Left colon (tissue), 2 donors: ENCODE measurements at places on chromosomes 7 and 10.

DNA sequence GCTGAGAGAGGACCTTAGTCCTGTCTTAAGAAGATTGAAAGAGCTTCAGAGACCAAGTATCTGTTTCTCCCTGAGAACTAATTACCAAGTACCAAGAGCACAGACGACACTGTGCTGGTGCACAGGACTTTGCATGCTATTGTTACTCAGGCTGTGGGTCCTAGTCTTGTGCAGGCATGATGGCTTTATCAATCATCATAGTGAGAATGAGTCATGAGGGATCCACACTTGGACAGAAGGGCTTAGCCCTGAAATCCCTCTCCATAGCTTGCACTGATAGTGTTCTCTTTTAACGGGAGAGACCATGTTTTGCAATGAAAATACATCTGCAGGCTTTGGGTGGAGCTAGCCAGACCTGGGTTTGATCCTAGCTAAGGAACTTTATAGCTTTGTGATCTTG is 93.3 kb downstream of the SORCS3 start:
- DNase-seq = no peak

GRCh38 chr7:87082675-87083074 is 23.2 kb upstream of the ELAPOR2 start:
- DNase-seq = no peak

DNA sequence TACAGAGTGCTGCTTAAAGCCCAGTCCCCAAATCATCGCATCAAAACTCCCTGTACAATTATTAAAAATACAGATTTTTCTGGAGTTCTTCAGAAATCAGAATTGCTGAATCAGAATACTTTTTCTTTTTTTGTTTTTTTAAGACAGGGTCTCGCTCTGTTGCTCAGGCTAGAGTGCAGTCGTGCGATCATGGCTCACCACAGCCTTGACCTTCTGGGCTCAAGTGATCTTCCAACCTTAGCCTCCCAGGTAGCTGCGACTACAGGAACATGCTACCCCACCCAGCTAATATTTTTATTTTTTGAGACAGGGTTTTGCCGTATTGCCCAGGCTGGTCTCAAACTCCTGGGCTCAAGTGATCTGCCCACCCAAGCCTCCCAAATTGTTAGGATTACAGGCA is 3.9 kb downstream of the BBIP1 start:
- no peak for DNase-seq

DNA sequence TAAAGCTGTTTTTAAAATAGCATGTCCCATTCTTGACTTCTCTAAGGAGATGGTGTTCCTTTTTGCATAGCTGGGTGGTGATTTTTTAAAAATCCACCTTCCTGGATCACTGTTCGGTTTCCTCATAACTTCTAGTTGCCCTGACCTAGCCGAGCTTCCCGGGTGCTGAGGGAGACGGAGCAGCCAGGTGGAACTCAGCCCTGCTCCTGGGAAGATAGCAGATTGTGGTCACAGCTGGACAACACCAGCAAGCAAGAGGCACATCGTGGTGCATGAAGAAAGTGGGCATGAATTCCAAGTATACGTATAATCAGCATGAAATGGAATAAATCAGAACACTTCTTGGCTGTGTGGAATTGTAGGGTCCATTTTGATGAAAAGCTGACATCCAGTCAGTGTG is 73.5 kb upstream of the RSU1 start:
- no peak for DNase-seq

- DNase-seq = no peak
These were observed 14.9 kb downstream of the OR9A2 start for GRCh38 chr7:143012001-143012400.

- DNase-seq = no peak
These were observed 61.0 kb upstream of the NFE2L3 start for GRCh38 chr7:26090927-26091519.

- DNase-seq = no peak
These were observed 248.2 kb upstream of the KLF14 start for GRCh38 chr7:130982160-130982638.

DNA sequence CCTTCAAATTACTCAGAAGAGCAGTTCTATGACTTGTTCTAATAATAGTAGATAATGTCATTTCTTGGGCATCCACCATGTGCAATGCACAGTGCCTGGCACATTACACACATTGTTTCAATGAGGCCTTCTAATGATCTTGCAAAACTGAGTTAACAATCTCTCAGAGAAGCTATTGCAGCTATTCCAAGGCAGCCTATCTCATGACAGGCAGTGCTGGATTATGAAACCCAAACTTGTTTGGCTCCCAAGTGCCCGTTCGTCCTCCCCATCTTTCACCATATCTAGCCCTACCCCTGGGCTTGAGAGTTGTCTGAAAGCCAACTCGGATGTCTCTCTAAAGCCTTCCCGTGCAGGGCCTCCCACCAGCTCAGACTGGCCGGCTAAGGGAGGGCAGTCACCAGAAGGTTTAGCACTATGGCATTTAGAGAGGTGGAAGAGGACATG is 405.1 kb downstream of the PLXNA4 start:
- DNase-seq = no peak

GRCh38 chr7:48551652-48552051 is 372.7 kb upstream of the CDC14C start:
- no peak for DNase-seq
